ENCODE measurements at places on chromosomes 12 and 14.

- no peak for DNase-seq
Measured at GRCh38 chr12:32296567-32296966, 102.8 kb upstream of the FGD4 start.

- no peak for DNase-seq
Measured at GRCh38 chr14:50647753-50648152, 20.4 kb downstream of the SAV1 start.

DNA sequence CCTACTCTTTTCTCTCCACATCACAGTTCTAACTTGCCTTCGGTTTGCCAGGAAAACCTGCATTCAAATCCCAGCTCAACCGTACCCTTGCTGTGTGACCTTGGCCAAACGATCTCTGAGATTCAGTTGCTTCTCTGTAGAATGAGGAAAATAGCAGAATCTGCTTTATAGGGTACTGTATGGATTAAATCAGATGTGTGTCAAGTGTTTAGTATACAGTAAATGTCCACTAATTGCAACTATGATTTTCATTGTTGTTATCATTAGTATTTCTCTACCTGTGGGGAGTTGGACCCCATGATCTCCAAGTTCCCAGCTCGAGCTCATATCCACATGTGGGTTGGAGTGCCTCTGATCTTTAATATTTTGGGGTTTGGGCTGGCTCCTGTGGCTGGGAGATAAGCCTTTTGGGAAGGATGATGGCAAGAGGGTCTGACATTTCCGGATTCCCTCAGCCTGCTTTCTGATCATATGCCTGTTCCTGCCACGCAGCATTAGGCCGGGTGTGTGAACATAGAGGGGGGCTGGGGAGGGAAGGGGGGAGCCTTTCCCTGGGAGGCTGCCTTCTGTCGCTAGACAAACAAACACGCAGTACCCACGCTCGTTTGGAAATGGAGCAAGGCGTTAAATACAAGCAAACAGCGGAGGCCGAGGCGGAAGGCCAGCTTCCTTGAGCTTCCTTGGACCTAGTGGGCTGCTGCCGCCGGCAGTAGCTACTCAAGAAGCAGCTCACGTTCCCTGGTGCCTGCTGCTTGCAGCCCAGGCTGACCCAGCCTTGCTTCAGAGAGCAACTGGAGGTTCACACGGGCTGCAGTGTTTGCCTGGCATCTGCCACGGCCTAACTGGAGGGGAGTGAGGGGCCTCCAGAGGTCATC lies 213.5 kb upstream of the LHX5 start:
- no peak for DNase-seq

DNA sequence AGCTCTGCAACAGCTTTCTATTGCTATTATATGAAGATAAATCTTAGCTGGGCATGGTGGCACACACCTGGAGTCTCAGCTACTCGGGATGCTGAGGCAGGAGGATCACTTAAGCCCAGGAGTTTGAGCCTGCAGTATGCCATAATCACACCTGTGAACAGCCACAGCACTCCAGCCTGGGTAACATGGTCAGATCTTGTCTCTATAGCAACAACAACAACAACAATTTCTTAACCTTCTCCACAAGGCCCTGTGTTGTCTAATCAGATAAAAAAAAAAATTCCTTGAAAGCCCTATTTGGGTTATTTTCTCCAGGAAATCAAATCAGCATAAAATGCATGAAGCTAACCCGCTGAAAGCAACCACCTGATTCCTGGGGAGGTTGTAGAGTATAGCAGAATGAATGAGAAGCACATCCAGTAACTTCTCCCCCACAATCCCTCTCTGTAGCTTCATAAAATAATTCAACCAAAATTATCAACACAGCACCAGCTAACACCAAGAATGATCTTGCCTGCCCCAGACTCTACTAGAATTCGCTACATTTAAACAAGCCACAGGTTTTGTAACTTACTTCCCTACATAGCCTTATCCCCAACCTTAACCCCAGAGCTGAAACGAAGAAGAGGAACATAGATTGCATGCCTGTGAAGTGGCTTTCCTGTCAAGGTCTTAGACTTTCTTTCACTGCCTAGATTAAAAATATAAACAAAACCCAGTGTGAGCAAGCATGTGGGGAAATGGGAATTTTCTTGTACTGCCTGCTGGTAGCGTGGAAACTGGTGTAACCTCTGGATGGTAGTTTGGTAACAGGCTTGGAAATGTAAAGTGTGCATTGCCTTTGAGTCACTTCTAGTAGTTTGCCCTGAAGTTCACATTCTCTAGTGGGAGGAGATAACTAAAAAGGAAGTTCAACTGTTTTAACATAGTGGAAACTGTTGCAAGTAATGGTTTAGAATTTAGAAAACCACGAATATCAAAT lies 6.0 kb upstream of the STK38L start:
- no peak for DNase-seq

- DNase-seq, result peak; percentile 29
Measured at GRCh38 chr12:76030341-76031080, 1.1 kb downstream of the PHLDA1 start.

DNA sequence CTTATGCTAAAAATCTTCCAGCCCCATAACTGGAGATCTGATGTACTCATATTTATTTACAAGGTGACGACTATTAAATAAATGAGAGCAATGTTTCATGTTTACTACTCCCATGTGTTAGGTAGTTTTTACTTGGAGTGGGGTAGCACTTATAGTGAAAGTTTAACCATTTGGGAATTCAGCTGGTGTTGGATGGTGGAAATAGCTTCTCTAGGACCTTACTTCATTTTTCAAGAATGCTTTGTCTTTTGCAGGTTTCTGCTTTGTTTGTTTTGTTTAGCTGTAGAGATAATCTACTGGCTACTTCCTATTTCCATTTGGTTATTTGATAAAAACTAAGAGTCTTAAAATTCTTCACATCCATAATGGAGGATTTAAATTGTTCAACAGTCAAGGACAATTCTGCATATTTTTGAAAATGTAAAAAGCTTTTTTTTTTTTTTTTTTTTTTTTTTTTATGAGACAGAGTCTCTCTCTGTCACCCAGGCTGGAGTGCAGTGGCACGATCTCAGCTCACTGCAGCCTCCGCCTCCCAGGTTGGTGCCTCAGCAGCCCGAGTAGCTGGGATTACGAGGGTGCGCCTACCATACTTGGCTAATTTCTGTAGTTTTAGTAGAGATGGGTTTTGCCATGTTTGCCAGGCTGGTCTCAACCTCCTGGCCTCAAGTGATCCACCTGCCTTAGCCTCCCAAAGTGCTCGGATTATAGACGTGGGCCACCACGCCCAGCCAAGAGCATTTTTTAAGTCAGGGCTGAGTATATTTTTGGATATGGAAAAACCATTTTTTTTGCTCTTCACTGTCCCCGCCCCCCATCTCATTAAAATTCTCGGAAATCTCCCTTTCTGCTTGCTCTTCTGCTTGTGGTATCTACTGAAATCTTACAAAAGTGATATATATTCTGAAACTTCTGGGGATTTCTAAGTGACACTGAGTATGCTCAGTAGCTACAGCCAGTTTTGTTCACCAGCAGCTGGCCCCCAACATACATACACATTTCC lies 1.4 kb upstream of the ABCD2 start:
- DNase-seq, result no peak

DNA sequence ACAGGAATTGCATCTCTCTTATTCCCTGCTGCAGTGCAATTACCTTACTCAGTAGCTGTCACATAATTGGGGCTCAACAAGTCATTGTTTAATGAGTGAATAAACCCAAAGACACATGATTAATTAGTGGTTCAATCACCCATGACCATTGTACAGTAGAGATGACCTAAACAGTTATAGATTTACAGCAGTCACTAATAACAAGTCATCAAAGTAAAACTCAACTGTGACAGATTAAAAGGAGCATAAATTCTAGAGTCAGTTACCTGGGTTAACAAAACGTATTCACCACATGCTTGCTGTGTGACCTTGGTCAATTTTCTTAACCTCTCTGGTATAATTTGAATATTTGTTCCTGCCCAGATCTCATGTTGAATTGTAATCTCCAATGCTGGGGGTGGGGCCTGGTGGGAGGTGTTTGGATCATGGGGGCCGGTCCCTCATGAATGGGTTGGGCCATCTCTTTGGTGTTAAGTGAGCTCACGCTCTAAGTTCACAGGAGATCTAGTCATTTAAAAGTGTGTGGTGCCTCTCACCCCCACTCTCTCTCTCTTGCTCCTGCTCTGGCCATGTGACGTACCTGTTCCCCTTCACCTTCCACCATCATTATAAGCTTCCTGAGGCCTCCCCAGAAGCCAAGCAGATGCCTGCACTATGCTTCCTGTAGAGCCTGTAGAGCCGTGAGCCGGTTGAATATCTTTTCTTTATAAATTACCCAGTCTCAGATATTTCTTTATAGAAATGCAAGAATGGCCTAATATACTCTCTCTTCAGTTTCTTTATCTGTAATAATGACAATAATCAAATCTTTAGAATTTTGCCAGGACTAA lies 141.9 kb upstream of the PLEKHG7 start:
- DNase-seq, result no peak

DNA sequence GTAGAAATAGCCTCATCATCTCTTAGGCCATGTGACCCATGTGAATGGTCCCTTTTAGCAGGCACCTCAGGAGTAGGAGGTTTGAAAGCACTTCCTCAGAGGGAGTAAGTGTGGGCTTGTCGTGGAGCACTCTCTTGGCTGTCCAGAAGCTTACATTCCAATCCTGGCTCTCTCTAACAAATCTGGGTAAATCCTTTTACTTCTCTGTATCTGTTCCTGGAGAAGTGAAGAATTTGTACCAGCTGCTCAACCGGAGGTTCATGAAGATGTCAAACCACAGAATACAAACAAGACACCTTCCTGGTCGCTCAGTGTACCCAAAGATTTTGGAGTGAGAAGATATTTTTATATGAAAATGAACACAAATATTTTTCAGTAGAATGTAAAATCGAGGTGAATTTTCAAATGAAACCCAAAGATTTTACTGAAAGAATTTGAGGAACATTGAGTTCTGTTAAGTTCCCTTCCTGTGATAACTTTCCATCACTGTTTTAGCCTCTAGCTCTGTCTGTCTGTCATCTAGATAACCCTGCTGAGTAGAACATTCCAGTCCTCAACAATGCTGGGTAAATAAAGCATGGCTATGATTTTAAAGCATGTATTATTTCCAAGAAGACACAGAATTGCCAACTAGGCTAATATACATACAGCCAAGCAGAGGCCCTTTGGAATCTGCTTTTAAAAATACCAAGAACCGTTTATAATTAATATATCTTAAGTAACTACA lies 263.9 kb upstream of the RGS6 start:
- no peak for DNase-seq

GRCh38 chr14:64990939-64991338 lies 4.2 kb downstream of the FNTB start:
- no peak for DNase-seq

- DNase-seq, result no peak
Measured at GRCh38 chr14:37436519-37436918, 158.5 kb downstream of the FOXA1 start.

DNA sequence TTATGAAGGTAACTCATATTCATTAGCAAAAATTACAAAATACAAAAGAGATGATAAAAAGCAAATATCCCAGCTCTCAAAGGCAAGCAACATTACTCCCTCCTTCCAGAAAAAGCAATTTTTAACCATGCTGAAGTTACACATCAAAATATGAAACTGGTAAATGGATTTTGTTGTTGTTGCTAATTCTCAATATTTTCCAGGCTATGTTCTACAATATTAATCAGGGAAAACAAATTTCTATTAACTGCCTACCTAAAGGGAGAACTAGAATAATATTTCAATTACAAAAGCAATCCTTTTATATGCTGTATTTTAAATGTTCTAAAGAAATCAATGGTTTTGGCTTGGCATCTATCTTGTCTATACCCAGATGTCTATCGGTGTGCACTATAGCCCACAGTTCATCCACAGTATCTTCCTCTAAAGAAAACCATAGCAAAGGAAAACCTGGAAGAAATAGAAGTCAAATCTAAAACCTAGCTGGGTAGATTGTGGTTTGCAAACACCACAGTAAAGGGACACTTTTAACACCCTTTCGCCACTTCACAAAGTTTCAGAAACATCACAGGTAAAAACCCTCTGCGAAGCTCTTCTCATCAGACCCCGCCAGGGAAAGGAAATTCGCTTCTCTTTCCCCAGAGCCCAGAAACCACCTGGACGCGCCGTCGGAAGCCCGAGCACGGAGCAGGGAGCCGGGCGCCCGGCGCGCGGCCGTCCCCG lies 32.0 kb downstream of the TC2N start:
- no peak for DNase-seq

GRCh38 chr14:104725772-104726548 lies 1.9 kb downstream of the ADSS1 start:
- no peak for DNase-seq

DNA sequence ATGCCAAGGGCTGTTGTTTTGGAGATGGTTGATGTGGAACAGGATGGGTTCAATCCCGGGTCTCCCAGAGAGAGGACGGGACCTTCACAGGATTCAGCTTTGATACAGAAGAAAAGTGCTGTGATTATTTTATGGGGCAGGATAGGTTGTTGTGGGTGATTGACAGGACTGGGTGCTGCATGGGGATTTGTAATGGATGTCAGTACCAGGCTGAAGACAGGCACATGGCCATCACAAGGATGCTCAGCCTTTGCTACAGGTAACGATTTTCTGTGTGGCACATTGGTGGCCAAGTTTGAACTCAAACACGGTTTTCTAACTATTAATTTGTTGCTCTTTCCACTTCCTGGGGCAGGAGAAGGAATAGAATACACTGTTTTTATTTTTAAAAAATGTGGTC lies 4.5 kb upstream of the GUCY2C start:
- no peak for DNase-seq

DNA sequence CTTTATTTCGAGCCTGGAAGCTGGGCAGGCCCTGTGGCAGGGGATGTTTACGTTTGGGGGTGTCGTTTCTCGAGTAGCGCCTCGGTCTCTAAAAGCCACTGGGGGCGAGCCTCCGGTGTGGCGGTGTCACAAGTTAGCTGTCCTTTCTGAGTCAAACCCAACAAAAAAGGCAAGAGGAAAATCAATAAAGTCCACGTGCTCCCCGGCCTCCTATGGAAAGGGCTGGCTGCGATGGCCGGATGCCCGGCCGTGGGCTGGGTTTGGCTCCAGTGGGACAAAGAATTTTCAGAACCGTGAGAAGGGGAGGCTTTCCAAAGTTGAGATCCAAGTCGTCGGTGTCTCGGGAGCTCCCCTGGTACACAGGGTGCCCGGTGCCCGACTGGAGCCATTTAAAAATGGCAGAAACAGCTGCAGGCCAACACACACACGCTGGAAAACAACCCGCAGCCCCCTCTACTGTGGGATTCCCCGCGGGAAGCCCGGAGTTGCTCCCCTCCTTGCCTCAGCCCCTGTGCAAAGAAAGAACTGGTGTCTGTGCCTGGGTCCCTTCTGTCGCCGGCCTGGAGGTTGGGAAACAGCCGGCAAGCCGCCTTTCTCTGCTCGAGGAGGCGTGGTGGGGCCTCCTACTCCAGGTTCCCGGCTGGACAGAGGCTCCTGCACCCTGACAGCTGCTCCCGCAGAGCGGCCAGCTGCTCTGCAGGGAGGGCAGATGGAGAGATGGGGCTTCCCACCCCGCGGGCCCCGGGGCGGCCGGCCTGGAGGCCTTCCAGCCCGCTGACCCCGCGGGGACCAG lies 1.9 kb downstream of the BCL7A start:
- DNase-seq, result peak; percentile 64
